Stimulated activated CD4-positive, alpha-beta T cell treated with anti-CD3 and anti-CD28 coated beads, Interleukin-4, amount 100 ng/mL, for 48 hours (primary cell): ENCODE measurements at places on chromosomes 7 and 10.

DNA sequence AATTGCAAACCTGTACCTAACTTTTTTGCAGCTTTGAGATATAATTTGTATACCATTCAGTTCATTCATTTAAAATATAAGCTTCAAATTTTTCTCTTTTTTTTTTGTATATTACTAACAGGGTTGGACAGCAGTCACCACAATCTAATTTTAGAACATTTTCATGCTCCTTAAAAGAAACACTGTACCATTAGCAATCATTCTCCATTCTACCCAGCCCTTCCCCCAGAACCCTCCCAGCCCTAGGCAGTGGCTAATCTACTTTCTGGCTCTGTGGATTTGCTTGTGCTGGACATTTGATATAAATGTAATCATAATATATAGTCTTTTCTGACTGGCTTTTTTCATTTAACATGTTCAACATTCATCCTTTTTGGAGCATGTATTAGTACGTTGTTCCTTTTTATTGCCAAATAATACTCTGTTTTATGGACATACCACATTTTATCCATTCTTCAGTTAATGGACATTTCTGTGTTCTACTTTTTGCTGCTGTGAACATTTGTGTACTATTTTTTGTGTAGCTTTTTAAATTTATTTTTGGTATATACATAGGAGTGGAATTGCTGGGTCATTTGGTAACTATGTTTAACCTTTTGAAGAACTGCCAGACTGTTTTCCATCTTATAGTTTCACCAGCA lies 40.9 kb upstream of the ST7 start:
- DNase-seq, result no peak

GRCh38 chr10:63634488-63635065 lies 113.4 kb downstream of the REEP3 start:
- DNase-seq, result no peak

- DNase-seq, result no peak
Measured at GRCh38 chr7:16734148-16734726, 19.3 kb upstream of the TSPAN13 start.

- no peak for DNase-seq
Measured at GRCh38 chr10:63308628-63309027, 157.1 kb downstream of the JMJD1C start.

GRCh38 chr10:24255881-24256311 lies 47.0 kb downstream of the KIAA1217 start:
- no peak for DNase-seq

- DNase-seq, result no peak
Measured at GRCh38 chr7:1676550-1677078, 6.5 kb downstream of the ELFN1 start.

DNA sequence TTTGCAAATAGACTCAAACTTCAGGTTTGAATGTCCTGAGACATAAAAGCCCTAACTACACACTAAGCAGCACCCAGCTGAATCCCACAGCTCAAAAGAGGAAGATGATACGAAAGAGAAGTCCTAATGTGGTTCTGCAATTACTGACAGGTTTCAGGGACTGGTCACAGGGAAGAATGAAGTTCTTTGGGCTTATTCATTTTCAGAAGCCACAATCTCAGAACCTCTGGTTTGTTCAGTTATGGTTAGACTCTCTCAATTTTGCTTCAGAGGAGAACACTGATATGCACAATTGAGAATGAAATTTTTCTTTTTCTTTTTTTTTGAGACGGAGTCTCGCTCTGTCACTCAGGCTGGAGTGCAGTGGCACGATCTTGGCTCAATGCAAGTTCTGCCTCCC lies 94.6 kb upstream of the FAM180A start:
- DNase-seq, result peak; percentile 4

GRCh38 chr7:18059171-18059570 lies 31.5 kb upstream of the PRPS1L1 start:
- no peak for DNase-seq
